ENCODE measurements at places on chromosomes 4 and X. TPM values are rescaled to one million over a fixed set of nuclear protein-coding genes. Genes with fewer than 3 reads are reported as not detected.

The NSUN7 gene
- total RNA-seq = 31.3 TPM

The CSN1S1 gene
- not detected for total RNA-seq

The MXD4 gene
- 19.9 TPM for total RNA-seq

DNA sequence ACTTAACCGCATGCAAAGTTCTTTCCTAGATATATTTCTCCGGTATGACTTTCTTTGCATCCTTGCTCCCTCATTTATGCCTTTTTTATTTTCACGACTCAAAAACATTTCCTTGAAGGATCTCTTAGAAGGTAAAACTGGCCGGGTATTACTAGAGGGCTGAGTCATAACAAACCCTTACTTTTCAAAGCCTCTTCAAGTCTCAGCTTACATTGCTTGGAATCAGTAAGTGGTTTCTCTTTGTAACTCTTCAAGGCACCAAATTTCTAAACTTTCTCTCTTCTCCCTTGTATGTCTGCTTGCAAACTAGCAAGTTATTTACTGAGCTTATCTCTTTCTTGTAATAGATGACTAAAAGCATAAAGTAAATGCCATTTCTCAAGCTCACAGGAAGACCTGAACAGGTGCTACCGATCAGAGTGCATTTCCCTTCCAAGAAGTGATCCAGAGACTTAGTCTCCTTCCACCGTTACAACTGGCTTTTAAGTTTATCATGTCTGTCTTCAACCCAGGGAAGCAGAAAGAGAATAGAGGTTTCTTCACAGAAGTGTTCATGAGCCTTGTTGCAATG lies 75.5 kb downstream of the ANXA10 start:
- no peak for DNase-seq
- H3K36me3 ChIP-seq = no peaks in the 10 kb centered on the region
- peaks cover 5% of the 10 kb centered on the region for H3K4me1 ChIP-seq

- H3K27ac ChIP-seq = no peak overlapping the region
- H3K27me3 ChIP-seq = no peaks in the 10 kb centered on the region
- DNase-seq = no peak
- 0 out of 2 replicates have a peak, but pooled peaks cover 4% of the 10 kb centered on the region for H3K4me1 ChIP-seq
- no peaks in the 10 kb centered on the region for H3K36me3 ChIP-seq
- no peak overlapping the region for H3K4me3 ChIP-seq
These were observed 20.0 kb upstream of the VCX2 start for GRCh38 chrX:8191022-8191421.

GRCh38 chr4:36254371-36254770 lies 10.1 kb upstream of the ARAP2 start:
- no peaks in the 10 kb centered on the region for H3K27me3 ChIP-seq
- DNase-seq = no peak
- no peak overlapping the region for H3K27ac ChIP-seq
- no peak overlapping the region for H3K4me3 ChIP-seq
- no peaks in the 10 kb centered on the region for H3K36me3 ChIP-seq

DNA sequence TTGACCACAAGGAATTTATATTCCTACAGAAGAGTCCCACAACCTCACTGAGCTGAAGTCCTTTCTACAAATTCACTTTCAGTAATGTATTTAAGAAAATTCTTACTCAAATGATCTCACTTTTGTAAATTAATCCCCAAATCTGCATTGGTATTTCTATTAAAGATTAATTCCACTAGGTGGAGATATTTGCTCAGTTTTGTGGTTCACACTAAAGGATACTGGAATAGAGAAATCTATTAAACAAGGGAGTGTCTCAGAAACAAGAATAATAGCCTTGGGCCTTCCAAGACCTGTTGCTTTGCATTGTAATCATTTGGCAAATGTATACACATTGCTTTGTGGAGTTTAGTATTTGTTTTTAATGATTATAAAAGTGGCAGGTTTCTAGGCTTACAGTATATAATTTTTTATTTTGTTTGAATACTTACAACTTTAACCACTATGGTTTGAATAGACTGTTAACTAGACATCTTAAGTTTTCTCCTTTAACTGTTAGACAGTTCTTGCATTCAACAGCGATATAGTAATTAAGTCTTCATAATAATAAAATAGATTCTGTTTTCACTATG lies 25.9 kb downstream of the CFAP299 start:
- H3K4me1 ChIP-seq = peaks cover 13% of the 10 kb centered on the region
- H3K36me3 ChIP-seq = no peaks in the 10 kb centered on the region
- DNase-seq = peak; percentile 61
